ENCODE measurements at places on chromosomes 6 and 20.

DNA sequence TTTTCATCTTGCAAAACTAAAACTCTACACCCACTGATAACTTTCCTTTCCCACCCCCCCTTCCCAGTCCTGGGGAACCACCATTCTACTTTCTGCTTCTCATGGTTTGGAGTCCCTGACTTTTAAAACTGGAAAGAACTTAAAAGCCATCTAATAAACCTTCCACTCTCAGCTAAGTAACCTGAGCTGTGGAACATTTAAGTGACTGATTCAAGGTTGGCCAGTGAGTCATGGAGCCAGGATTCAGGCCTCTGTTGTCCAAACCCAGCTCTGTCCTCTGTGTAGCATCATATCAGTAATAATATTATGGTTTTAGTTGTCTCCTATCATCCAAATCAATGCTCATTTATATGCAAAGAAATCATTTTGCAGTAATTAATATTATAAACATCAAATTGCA is 176.0 kb upstream of the NT5E start:
- no peak for DNase-seq

DNA sequence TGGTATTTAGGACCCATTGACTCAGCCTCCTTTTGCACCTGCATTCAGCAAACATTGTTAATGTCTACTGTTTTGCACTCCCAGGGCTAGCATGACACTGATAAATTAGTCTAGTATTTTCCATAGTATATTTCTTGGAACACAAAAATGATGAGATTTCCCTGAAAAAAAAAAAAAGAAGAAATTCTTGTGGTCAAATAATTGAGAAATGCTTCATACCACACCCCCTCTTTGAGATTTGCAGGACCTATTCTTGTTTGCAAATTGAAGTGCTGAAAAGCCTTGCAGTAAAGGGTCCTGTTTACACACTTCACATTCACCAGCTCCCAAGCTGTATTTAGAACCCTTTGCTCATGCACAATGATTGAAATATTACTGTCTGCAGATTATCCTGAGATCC is 36.3 kb upstream of the CLIC5 start:
- no peak for DNase-seq

DNA sequence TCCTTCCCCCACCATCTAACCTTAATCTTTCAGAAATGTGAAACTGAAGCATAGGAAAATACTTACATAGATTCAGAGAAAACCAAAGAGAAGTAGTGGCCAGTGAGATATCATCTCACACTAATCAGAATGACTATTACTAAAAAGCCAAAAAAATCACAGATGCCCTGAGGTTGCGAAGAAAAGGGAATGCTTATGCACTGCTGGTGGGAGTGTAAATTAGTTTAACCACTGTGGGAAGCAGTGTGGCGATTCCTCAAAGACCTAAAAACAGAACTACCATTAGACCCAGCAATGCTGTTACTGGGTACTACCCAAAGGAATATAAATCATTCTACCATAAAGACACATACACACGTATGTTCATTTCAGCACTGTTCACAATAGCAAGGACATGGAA is 9.2 kb upstream of the PREX1 start:
- no peak for DNase-seq

DNA sequence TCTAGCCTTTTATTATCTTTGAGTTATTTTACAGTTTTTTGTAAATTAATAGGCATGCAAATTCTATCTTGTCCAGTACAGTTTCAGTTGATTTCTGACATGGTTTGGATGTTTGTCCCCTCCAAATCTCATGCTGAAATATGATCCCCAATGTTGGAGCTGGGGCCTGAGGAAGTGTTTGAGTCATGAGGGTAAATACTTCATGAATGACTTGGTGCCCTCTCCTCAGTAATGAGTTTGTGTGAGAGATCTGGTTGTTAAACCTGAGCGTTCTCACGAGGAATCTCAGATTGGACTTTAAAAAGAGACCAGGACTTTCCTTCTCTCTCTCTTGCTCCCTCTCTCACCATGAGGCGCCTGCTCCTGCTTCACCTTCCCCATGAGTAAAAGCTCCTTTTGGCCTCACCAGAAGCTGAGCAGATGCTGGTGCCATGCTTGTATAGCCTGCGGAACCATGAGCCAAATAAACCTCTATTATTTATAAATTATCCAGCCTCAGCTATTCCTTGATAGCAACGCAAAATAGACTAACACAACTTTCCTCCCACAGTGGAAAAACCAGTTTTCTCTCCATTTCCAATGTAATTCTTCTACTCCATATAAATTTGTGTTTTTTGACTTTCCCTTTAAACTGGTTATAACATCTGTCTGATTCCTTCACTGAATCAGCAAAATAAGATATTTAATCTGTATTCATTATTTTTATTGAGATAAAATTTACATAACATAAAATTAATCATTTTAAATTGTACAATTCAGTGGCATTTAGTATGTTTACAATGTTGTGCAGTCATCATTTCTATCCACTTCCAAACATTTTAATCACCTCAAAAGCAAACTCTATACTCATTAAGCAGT is 78.7 kb upstream of the PRSS16 start:
- DNase-seq = no peak

- no peak for DNase-seq
Observed at GRCh38 chr20:56867128-56867527, 238.0 kb downstream of the TFAP2C start.

DNA sequence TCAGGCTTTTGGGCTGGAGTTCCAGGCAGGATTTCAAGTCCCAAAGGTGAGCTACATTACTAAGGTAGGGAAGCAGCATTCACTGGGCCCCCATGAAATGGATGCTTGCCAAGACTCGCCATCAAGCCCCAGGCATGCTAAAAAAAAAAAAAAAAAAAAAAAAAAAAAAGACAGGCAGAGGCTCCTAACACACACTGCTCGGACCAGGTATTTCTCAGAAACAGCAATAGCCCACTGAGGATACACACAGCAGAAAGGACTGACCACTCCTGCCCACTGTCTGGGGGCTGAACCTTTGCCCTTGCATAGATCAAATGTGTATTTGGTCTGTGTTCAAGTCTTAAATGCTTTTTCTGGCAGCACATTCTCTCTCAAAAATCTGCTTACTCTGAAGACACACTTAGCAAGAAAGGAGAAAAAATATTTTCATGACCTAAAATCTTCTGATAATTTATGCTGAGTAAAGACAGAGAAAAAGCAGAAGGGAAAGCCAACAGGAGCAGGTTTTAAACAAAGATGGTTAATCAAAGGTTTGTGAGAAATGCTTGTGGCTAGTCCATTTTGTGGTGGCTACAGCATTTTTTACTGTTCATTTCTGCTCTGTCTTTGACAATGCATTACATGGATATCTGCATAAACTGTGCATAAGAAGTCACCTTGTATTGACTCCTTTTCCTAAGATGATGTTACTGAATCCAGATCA is 37.9 kb upstream of the BEND6 start:
- DNase-seq = no peak

DNA sequence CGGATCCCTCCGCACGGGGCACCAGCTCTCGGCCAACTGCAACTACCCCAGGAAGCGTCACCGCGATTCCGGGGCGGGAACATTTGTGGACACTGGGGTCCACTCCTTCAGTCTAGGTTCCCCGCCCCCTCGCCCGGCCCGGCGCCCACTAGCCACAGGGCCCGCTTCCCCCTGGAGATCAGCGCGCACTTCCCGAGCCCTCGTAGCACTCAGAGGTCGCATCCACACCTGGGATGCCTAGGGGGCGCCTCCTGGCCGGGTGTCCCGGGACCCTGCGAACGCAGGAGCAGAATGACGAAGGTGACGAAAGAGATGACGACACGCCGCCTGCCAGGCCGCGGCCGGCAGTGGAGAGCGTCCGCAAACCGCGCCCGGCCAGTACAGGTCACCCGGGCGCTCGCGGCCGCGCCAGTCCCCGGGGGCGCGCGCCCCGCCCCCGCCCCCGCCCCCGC is 309 bp upstream of the AIG1 start:
- peak; percentile 22 for DNase-seq

DNA sequence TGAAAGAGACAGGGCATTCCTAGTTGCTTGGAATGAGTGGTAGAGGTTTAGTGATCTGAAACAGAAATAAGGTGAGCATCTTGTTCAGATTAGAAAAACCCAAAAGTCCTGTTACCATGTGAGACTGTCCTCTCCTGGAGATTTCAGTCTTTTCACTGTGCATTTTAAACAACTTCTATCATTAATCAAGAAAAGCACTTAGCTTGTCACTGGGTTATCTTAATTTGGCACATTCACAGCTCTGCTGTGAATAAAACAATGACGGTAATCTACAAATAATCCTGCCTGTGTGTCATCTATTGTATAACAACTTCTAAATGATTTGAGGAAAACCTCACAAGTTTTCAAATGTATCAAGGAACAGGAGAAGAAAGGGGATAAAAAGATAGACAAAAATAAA is 9.5 kb upstream of the SMIM8 start:
- no peak for DNase-seq

DNA sequence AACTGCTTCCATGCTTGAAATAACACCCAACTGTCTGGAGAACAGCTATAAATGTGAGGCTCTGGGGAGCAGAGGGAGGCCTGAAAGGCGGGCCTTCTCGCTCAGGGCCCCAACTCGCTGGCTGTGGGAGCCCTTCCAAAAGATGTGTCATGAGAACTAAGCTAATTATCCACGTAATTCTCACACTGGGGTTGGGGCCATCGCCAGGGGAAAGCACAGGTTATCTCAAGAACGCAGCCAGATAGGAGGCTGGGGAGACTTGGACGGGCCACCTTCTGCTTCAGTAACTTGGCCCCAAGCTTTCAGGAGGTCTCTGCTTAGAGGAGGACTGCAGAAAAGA is 1.6 kb downstream of the PXDC1 start:
- no peak for DNase-seq

DNA sequence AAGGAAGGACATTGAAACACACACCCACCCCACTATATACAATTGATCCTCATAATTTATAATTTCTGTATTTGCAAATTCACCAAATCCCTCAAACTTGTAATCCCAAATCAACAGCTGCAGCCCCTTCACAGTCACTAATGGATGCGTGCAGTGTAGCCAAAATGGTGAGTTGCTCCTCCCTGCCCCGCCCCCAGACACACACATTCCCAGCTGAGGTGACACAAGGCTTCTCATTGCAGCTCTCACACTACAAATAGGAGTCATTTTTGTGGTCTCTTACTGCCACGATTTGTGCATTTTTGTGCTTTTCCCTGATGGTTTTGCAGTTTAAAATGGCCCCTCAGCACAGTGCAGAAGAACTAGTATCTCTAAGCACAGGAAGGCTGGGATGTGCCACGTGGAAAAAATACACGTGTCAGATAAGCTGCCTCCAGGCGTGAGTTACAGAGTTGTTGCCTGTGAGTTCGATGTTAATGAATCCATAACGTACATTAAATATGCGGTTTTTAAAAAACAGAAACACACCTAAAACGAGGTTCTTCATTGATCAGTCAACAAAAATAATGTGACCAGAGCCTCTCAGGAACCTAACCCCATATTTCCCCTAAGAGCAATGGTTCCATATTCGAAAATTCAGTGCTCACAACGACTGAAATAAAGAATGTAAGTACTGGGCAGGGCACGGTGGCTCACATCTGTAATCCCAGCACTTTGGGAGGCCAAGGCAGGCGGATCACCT is 8.2 kb downstream of the ATP9A start:
- DNase-seq = no peak

DNA sequence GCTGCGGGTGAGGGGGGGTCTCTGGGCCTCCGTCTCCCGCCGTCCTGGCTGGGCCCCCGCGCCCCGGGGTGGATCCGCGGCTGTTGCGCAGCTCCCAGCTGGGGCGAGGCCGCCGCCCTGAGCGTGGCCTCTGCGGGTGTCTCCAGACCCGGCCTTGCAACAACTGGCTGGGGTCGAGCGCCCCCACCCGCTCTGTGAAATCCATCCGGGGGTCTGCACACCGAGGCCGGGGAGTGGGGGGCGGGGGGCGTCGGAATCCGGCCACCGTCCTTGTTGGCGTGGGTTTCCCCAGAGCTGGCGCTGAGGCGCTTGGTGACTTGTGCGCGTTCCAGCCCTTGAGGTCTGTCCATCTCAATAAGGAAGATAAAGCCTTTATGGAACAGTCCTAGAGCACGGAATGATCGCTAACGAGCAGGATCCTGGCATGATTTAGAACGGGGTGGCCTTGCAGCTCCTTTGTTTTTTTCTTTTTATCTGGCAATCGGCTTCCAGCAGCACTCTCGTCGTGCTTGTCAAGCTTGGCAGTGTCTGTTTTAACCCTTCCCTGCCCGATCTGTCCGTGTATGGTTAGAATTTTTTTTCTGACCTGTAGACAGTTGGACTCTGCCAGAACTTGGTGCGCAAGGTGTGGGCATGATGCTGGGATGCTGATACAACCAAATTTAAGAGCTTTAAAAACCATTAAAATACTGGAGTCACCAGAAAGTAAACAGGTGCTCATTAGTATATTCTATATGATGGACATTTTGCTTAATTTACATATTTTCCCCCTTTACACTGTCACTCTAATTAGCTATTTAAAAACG is 675 bp downstream of the DSTN start:
- DNase-seq = no peak

GRCh38 chr6:75563032-75563431 is 38.6 kb upstream of the SENP6 start:
- no peak for DNase-seq

GRCh38 chr6:35831257-35832007 is 26.3 kb downstream of the LHFPL5 start:
- no peak for DNase-seq

GRCh38 chr6:135901774-135902524 is 50.4 kb downstream of the PDE7B start:
- no peak for DNase-seq

- no peak for DNase-seq
Observed at GRCh38 chr6:89313006-89313405, 2.1 kb downstream of the GABRR2 start.

- no peak for DNase-seq
Observed at GRCh38 chr20:32360333-32360634, 2.2 kb downstream of the ASXL1 start.

- no peak for DNase-seq
Observed at GRCh38 chr6:158069800-158070195, 88.1 kb downstream of the SYNJ2 start.

DNA sequence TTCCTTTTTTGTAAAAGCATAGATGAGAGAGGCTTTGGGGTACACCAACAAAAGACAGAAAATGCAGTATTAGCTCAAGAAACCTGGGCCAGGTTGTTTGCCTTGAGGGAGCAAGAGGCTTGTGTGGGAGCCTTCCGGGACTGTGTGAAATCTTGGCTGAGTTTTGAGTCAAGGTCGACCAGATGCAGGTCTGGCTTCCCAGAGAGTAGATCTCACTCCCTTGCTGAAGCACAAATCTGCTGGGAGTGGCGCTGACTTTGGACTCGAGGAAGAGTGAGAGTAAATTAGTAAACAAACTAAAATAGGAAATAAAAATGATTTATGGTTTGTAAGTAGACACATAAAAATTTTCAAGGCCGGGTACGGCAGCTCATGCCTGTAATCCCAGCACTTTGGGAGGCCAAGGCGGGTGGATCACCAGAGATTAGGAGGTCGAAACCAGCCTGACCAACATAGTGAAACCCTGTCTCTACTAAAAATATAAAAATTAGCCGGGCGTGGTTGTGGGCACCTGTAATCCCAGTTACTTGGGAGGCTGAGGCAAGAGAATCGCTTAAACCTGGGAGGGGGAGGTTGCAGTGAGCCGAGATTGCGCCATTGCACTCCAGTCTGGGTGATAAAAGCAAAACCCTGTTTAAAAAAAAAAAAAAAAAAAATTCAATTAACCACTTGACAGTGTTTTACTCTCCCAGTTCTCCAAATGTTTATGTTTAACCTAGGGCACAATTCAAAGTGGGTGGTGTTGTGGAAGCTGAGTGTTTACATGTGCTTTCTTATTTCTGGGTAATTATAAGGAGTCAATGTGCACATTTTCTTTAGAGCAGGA is 27.7 kb upstream of the EDN1 start:
- DNase-seq = no peak

Data from stimulated activated CD4-positive, alpha-beta T cell treated with anti-CD3 and anti-CD28 coated beads, Interleukin-1b, Interleukin-23, amount 100 ng/mL, for 1 hour (primary cell).